ENCODE measurements at places on chromosomes 4 and X.

- DNase-seq, result no peak
Observed at GRCh38 chr4:109321232-109321631, 18.8 kb upstream of the COL25A1 start.

- DNase-seq, result no peak
Observed at GRCh38 chr4:106671716-106672115, 303.1 kb upstream of the GIMD1 start.

- DNase-seq, result no peak
Observed at GRCh38 chrX:26649534-26649933, 433.6 kb downstream of the MAGEB5 start.

- DNase-seq, result no peak
Observed at GRCh38 chr4:107993969-107994368, 4.3 kb downstream of the HADH start.

- DNase-seq, result no peak
Observed at GRCh38 chr4:24622146-24622834, 37.9 kb upstream of the DHX15 start.
